ENCODE measurements at places on chromosomes 1 and 21.

DNA sequence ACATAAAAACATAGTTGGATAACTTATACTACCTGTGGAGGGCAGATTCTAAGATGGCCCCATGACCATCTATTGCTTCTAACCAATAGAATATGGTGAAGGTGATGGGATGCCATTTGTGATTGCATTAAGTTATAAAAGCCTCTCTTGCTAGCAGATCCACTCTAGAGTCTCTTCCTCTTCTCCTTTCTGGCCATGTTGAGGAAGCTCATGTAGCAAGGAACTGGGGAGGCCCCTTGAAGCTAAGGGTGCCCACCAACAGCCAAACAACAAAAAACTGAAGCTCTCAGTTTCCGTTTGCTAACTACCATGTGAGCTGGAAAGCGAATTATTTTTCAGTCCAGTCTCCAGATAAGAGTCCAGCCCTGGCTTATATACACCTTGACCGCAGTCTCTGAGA is 16.0 kb upstream of the AGO1 start:
- no peak for DNase-seq

GRCh38 chr1:21174654-21175323 is 1.9 kb downstream of the EIF4G3 start:
- DNase-seq = no peak

DNA sequence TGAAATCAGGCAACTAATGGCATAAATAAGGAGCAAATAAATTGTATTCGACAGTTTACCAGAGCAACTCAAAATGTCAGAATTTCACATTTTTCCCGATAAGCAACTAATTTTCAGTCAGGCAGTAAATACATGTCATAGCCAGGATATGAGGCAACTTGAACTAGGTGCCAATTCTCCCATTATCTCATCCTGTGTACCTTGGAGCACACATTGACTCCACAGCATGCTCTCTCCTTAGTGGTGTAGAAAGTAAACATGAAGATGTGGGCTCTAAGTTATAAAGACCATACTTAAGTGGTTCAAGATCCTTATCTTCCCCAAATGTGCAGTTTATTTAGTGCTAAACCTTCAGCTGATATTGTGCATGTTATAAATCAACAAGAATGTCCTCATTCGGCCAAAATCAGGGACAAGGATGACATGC is 197.8 kb downstream of the VAV3 start:
- DNase-seq = no peak

GRCh38 chr1:50490640-50491039 is 67.4 kb upstream of the DMRTA2 start:
- no peak for DNase-seq

- DNase-seq = no peak
Observed at GRCh38 chr1:40795811-40796586, 12.4 kb downstream of the KCNQ4 start.

DNA sequence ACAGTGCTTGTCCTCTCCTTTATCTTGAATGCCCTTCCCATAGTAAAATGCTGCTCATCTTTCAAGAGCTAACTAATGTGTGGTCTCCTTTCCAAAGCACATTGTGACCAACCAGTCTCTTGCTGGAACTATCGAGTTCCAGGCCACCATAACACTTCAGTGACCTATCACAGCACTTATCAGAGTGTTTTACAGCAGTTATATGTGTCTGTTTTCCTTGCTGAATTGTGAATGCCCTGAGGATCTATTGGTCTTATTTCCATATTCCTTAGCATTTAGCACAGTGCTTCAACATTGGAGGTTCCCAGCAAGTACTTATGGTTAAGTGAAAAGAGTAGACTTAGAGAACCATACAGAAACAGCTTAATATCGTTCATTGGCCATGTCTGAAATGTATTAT is 264.3 kb downstream of the DYRK1A start:
- no peak for DNase-seq

DNA sequence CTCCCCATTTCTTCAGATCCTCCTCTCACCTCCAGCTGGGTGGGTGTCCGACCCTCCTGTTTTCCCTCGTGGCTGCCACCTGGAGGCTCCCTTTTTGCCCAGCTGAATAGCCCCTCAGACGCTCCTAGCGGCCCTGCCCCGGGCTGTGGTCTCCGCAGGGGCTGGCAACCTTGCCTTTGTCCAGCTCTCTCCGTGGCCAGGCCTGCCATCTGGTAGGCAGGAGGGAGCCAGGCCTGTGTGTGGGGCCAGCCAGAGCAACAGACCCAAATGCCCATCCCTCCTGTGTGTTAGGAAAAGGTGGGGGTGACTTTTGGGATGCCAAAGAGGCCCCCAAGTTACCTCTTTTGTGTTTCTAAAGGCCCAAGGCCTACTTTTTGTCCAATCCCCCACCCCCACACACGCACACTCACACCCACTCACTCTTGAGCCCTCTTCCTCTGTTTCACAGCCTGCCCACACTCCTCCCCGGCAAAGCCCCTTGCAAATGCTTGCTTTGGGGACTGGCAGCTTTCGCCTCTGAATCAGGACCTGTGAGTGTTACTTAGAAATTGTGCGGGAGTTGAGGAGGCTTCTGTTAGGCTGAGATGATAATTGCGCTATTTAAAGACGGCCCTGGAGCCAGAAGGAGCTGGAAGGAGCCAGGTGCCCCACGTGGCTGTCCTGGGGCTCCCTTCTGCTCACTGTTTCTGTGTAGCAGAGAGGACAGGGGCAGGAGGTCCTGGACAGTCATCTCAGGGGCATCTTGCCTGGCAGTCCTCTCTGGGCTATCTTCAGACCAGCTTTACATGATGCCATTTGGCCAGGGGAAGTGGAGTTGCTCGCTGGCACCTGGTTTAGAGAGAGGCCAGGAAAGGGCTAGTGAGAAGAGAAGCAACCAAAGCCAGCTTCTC is 9.1 kb downstream of the PPFIA4 start:
- DNase-seq = no peak

DNA sequence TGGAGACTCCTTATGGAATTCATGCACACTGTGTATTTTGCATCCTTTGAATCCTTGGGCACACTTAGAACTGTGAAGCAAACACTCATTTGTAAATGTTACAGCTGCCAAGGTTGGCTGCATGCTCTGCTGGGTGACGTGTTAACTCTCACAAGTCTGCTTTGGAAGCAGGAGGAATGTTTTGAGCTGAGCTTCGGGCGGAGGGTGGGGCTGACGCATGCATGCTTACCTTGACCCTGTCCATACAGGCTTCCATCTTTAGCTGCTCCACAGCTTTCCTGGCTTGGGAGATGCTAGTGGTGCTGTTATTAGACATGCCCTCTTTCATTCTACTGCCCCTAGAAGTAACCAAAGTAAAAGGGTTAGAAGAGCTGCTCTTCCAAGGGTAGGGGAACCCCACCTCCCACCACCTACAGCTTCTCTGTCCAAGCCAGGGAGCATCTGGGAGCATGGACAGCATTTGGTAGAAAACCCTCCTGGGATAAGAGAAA is 66.0 kb downstream of the GNG4 start:
- DNase-seq = no peak

- no peak for DNase-seq
Observed at GRCh38 chr1:16967095-16967575, 13.3 kb downstream of the MFAP2 start.

GRCh38 chr1:19342062-19342750 is 30.1 kb downstream of the SLC66A1 start:
- no peak for DNase-seq

- DNase-seq = no peak
Observed at GRCh38 chr1:41914516-41914915, 4.2 kb downstream of the HIVEP3 start.

DNA sequence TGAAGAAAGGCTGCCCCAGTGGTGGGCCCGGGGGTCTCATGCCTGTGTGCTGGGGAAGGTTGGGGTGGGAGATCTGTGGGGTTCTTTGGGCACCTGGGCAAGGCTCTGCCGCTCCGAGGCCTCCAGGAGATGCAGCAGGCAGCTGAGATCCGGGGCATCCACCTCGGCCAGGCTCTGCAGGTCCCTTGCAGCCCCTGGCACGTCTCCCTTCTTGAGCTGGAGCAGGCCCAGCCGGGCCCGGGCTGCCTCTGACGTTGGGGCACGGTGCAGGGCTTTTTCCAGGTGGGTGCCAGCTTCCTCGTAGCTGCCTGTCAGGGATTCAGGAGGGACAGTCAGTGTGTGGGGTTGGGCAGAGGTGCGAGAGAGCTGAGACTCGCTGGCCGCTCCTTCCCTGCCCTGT is 11.4 kb upstream of the MMEL1 start:
- no peak for DNase-seq

- no peak for DNase-seq
Observed at GRCh38 chr1:97999320-97999719, 78.5 kb upstream of the DPYD start.

DNA sequence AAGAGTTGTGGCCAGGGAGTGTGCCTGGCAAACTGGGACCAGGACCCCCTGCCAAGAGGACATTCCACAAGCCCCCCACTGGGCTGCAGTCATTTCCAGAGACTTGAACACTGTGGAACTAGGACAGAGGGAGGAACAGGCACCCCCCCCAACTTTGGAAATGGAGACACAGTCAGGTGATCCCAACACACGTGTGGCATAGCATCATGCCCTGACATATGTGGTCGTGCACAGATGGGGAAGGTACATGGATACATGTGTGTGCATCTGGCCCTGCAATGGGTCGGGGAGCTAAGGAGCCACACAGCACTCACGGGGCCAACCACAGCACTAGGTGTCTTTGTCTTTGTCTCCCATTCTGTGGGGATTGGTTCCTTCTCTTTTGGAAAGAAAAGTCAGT is 6.6 kb upstream of the TFF3 start:
- no peak for DNase-seq

DNA sequence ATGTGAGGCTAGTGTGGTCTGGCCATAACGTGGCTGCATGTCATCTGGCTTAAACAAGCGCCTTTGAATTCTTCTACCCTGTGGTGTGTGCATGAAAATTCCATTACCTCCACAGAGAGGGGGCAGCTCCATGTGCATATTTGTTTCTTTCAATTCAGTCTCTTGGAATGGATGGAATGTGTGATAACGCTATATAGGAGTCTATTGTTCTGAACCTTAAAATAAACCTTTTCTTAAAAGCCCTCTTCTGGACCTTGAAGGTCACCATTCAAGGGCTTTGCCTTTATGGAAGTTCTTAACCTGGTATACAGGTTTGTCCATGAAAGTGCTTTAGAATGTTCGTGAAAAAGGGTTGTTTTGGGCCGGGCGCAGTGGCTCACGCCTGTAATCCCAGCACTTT is 118.2 kb upstream of the ADGRL2 start:
- peak; percentile 8 for DNase-seq

- no peak for DNase-seq
Observed at GRCh38 chr1:223860051-223860622, 14.4 kb upstream of the TP53BP2 start.

DNA sequence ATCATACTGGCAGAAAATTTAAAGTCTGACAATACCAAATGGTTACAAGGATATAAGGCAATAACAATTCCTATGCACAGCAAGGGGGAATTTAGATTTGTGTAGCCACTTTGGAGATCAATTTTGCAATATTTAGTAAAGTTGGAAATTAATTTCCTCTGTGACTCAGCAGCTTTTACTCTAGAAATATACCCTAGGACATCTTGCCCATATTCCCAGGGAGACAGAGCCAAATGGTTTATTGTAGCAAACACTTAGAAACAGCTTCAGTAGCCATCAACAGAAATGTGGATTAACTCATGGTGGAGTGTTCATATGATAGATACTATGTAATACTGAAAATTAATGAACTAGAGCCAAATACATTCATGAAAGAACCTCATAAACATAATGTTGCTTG is 104.6 kb downstream of the BACH1 start:
- DNase-seq = no peak

GRCh38 chr1:87853576-87854351 is 525.1 kb downstream of the LMO4 start:
- no peak for DNase-seq

DNA sequence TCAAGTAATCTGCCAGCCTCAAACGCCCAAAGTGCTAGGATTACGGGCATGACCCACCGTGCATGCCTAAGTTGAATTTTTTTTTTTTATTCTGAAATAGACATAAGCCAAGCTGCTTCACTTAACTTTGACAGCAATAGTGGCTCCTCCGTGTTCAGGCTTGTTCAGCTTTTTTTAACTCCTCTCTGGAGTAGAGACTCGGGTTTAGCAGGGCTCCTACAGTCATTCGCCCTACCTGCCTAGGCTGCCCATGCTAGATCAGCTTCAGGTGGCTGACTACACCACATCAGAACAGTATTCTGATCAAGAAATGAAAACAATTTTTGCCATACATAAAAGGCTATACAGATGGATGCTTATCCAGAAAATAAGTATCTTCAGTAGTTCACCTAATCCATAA is 14.7 kb downstream of the ARID4B start:
- no peak for DNase-seq

- DNase-seq = no peak
Observed at GRCh38 chr1:28395181-28395580, 25.6 kb downstream of the PHACTR4 start.

GRCh38 chr1:200982071-200982945 is 41.2 kb downstream of the KIF21B start:
- no peak for DNase-seq

DNA sequence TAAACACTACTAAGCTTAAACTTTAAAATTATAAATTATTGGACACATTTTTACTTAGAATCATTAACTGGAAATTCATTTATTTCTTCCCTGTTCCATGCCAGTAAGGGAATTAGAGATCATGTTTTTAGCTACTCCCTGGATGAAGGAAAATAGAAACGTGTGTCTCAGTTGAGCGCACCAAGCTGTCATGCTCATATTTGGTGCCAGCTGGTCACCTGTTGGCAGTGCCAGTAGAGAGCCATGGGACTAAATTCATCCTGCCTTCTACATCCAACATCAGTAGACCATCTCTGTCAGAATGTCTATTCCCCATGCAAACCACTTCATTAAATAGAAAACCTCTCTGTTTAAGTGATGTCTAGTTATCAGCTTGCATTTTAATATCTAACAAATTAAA is 17.4 kb upstream of the SLC22A15 start:
- no peak for DNase-seq

DNA sequence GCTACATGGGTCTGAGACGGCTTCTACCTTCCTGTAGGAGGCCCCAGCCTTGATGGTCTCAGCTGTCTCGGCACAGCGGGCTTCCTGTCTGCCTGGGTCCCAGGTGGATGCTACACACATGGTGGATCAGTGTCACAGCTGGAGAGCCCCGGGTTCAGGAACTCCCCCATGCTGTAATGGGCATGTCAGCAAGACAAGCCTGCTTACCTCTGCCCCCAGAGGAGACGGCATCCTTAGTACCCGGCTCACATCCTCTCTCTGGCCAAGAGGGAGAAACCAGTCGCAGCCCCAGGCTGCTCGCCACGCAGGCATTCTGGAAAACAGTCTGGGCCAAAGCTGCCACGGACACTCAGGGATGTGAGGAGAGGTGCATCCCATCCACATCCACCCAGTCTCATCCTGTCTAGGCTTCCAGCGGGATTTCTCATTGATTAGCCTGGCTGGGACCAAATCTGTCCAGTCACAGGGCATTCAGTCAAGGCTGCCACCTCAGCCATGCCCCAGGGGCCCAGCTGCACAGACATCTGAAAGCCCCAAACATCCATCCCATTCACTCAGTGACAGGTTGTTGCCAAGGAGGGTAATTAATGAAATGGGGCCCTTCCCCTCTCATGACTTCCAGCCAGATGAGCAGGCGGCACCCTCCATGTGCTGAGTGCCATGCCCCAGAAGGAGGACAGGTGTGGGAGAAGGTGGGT is 10.5 kb downstream of the SNAP47 start:
- DNase-seq = no peak
